T-helper 9 cell (primary cell): ENCODE measurements at places on chromosomes 12 and 14.

DNA sequence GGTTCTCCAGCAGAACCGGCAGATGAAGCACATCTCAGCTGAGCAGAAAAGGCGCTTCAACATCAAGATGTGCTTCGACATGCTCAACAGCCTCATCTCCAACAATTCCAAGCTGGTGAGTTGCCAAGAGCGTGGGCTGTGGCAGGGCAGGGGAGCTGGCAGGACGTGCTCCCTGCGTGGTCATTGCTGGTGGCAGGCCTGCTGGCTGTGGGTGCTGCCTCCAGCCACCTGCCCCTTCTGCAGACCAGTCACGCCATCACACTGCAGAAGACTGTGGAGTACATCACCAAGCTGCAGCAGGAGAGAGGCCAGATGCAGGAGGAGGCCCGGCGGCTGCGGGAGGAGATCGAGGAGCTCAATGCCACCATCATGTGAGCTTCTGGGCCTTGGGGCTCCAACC, 35.8 kb downstream of the IL31 start:
- DNase-seq: no peak

- DNase-seq: no peak
Measured at GRCh38 chr14:85675957-85676356, 146.0 kb downstream of the FLRT2 start.

- no peak for DNase-seq
Measured at GRCh38 chr12:109673884-109674283, 39.7 kb upstream of the FAM222A start.

DNA sequence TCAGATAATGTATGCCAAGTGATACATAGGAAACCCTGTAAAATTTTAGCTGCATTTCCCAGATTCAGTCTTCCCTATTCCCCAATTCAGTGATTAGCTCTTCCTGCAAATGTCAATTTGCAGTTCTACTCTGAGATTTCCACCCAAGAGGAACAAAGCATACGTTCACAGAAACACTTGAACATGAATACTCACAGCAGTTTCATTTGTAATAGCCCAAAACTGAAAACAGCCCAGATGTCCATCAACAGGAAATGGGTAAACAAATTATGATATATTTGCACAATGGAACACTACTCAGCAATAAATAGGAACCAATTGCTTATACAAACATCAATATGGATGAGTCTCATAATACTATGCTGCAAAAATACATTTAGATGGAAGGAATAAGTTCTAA, 194.2 kb downstream of the GXYLT1 start:
- no peak for DNase-seq

GRCh38 chr12:67751381-67751928, 102.9 kb downstream of the DYRK2 start:
- no peak for DNase-seq
